ENCODE measurements at places on chromosomes 3 and 15. TPM values are rescaled to one million over a fixed set of nuclear protein-coding genes. Genes with fewer than 3 reads are reported as not detected.

Gene NEK11
- 8.2 TPM for total RNA-seq

Gene AADAC
- total RNA-seq, result 0.42 TPM

Gene ATP13A5
- not detected for total RNA-seq

Gene RARB
- total RNA-seq, result 8.9 TPM

Gene CCK
- not detected for total RNA-seq

GRCh38 chr15:50813865-50814264 lies 48.4 kb upstream of the SPPL2A start:
- no peak for DNase-seq

- DNase-seq, result no peak
Measured at GRCh38 chr3:13259831-13260230, 160.3 kb downstream of the NUP210 start.

- no peak for DNase-seq
Measured at GRCh38 chr3:5774337-5774736, 586.8 kb downstream of the EDEM1 start.

- no peak for DNase-seq
Measured at GRCh38 chr15:41183581-41183980, 47.0 kb downstream of the EXD1 start.

GRCh38 chr3:170077361-170077760 lies 39.6 kb downstream of the GPR160 start:
- DNase-seq, result no peak

GRCh38 chr3:99467420-99467819 lies 171.0 kb upstream of the COL8A1 start:
- DNase-seq, result no peak
